ENCODE measurements at places on chromosomes 12 and 14.
A peak's percentile ranks its signal among the peaks of the same experiment; 100 is the strongest.

DNA sequence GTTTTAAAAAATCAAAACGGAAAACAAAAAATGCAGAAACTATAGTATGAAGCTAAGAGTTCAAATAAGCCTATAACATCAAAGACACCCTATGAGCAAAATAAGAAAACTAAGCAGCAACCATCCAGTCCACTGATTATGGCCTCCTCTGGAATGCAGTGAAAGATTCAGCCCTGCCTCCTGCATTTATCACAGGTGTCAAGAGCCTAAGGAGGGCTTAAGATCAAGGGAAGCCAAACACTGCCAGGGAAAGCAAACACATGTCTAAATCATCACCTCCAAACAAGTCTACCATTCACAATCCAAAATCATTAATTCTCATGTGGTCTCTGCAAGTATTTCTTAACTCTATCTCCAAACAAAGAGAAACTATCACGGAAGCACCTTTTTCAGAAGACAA lies 28.4 kb downstream of the SARNP start:
- peaks cover 35% of the 10 kb centered on the region for H3K36me3 ChIP-seq
- H3K4me1 ChIP-seq, result no peaks in the 10 kb centered on the region
- no peak for DNase-seq
- H3K27ac ChIP-seq, result no peak overlapping the region
- no peaks in the 10 kb centered on the region for H3K27me3 ChIP-seq

- H3K27me3 ChIP-seq, result no peaks in the 10 kb centered on the region
- no peaks in the 10 kb centered on the region for H3K36me3 ChIP-seq
- H3K4me1 ChIP-seq, result no peaks in the 10 kb centered on the region
These were observed 321.5 kb downstream of the PCNX1 start for GRCh38 chr14:71228711-71229110.

GRCh38 chr14:103846543-103847450 lies 578 bp downstream of the PPP1R13B start:
- peaks cover 22% of the 10 kb centered on the region for H3K27me3 ChIP-seq
- no peak overlapping the region for H3K27ac ChIP-seq
- H3K36me3 ChIP-seq, result no peaks in the 10 kb centered on the region
- peak overlapping the region; percentile 77 for H3K4me3 ChIP-seq

- H3K36me3 ChIP-seq, result no peaks in the 10 kb centered on the region
- no peaks in the 10 kb centered on the region for H3K27me3 ChIP-seq
- no peak overlapping the region for H3K4me3 ChIP-seq
- DNase-seq, result peak; percentile 99
- no peak overlapping the region for H3K27ac ChIP-seq
- H3K4me1 ChIP-seq, result peaks cover 7% of the 10 kb centered on the region
These were observed 9.4 kb downstream of the ASPG start for GRCh38 chr14:104094709-104095425.

- no peaks in the 10 kb centered on the region for H3K36me3 ChIP-seq
- DNase-seq, result no peak
- H3K27me3 ChIP-seq, result no peaks in the 10 kb centered on the region
These were observed 178.9 kb upstream of the MGAT4C start for GRCh38 chr12:86435053-86435452.

DNA sequence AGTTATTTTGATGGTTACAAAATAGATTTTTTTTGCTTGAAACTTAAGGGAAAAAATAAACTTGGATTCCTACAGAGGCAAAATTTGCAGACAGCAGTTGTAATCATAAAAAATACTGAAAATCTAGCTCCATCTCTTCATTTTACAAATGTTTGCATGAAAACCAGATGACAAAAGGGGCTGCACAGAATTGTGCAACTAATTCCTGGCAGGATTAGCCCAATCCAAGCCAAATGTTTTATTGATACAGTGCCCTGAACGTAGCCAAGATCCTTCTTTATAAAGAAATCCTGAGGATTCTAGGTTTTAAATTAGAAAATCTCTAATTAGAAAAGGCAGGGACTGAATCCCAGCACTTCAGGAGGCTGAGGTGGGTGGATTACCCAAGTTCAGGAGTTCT lies 356.4 kb upstream of the SEL1L start:
- H3K4me3 ChIP-seq, result no peak overlapping the region
- DNase-seq, result no peak
- no peak overlapping the region for H3K27ac ChIP-seq
- H3K4me1 ChIP-seq, result no peaks in the 10 kb centered on the region

GRCh38 chr12:5262885-5263284 lies 169.0 kb upstream of the NTF3 start:
- no peaks in the 10 kb centered on the region for H3K36me3 ChIP-seq
- H3K27ac ChIP-seq, result no peak overlapping the region
- peaks cover 10% of the 10 kb centered on the region for H3K4me1 ChIP-seq
- no peak overlapping the region for H3K4me3 ChIP-seq
- DNase-seq, result no peak
- no peaks in the 10 kb centered on the region for H3K27me3 ChIP-seq

DNA sequence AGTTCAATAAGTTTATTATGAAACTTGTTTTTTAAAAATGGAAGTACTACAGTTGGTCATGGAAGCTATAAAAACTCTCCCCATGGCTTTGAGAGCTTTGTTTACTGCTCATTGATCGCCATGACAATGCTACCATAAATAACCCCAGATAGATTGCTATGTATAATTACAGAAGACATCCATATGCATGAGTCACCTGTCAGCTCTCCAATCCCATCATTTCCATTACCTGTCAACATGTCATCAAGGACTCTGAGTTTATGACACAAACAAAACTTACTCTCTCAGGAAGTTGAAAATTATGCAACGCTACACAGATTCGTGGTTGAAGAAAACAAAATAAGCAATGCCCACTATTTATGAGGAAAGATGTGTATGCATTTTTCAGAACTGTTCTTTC lies 144.4 kb downstream of the SEC23A start:
- DNase-seq, result no peak
- H3K4me1 ChIP-seq, result no peaks in the 10 kb centered on the region
- no peaks in the 10 kb centered on the region for H3K36me3 ChIP-seq
- H3K4me3 ChIP-seq, result no peak overlapping the region
- H3K27me3 ChIP-seq, result no peaks in the 10 kb centered on the region
- H3K27ac ChIP-seq, result no peak overlapping the region

DNA sequence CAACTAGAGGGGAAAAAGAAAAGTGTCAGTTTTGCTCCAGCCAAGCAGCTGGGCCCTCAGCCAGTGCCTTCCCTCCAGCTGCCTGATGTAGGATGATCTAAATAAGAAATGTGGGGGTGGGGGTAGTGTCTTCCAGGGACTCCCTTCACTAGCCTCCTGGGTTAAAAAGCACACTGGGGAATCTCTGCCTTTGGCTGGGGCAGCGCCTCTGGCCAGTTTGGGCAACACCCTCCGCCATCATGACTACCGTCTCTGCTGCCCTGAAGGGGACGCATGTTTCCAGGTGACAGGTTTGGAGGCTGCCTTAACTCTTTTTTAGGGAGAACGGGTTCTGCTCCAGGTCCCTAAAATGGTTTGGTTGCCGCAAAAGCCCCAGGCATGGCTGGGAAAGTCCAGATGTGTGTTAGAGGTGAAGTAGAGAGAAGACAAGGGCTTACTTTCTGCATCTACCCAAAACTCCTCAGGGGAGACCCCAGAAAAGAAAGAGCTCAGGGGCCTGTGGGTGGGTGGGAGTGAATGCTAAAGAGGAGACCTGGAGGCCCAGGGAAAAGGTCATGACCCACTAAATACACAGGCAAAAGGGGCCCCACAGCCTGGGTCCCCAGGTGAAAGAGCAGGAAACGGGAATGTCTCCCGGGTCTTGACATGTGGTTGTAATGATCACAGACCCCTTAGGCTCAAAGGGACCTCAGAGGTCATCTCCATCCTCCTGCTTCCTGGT lies 132.8 kb upstream of the CCND2 start:
- H3K4me3 ChIP-seq, result no peak overlapping the region
- H3K27me3 ChIP-seq, result no peaks in the 10 kb centered on the region
- H3K36me3 ChIP-seq, result no peaks in the 10 kb centered on the region
- DNase-seq, result no peak

DNA sequence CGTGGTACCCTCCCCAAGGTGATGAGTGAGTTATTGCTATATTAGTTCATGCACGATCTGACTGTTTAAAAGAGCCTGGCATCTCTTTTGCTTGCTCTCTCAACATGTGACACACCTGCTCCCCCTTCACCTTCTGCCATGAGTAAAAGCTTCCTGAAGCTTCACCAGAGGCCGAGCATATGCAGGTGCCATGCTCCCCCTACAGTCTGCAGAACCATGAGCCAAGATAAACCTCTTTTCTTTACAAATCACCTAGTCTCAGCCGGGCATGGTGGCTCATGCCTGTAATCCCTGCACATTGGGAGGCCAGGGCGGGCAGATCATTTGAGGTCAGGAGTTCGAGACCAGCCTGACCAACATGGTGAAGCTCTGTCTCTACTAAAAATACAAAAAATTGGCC lies 61.8 kb downstream of the RNFT2 start:
- H3K4me1 ChIP-seq, result no peaks in the 10 kb centered on the region
- H3K4me3 ChIP-seq, result no peak overlapping the region
- no peak for DNase-seq
- no peaks in the 10 kb centered on the region for H3K27me3 ChIP-seq
- no peaks in the 10 kb centered on the region for H3K36me3 ChIP-seq

DNA sequence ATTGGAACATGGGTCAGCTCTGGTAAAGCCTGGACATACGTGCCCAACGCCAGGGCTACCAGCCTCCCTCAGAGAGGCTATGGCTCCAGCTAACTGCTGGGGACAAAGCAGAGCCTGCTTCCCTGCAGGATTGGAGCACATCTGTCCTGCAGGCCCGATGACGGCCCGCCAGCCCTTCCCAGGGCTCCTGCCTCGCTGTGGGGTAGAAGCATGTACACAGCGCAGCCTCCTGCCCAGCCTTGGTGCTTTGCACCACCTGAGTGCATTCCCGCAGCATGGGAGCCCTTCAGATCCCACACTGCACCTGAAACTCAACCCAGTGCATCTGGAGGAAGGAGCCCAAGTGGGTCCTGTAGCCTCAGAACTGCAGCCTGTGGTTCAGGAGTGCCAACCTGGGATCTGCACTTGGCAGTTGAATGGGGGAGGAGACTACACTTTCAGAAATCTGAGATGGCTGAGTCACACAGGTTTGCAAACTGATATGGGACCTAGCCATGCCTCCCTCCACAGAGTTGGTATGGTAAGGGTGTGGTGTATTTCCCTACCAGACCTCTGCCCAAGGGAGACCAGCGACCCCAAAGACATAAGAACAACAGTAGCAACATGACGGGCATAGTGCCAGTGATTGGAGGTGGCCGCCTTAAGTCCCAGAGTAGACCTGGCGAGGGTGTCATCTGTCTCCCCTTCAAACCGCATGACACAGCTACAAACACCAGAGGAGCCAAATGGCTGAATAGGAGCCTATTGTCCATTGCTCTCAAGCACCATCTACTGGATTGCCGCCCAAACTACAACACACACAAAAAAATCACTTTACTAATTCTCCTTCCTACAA lies 273.9 kb upstream of the MIS18BP1 start:
- no peaks in the 10 kb centered on the region for H3K36me3 ChIP-seq
- peak; percentile 73 for DNase-seq
- H3K4me3 ChIP-seq, result no peak overlapping the region
- H3K4me1 ChIP-seq, result no peaks in the 10 kb centered on the region
- no peak overlapping the region for H3K27ac ChIP-seq

- no peaks in the 10 kb centered on the region for H3K36me3 ChIP-seq
- H3K27me3 ChIP-seq, result no peaks in the 10 kb centered on the region
- no peak for DNase-seq
- no peak overlapping the region for H3K27ac ChIP-seq
- H3K4me3 ChIP-seq, result no peak overlapping the region
- H3K4me1 ChIP-seq, result peaks cover 3% of the 10 kb centered on the region
These were observed 58.3 kb downstream of the ESRRB start for GRCh38 chr14:76434220-76434619.

Measured in H1 (cell line).